Hematopoietic multipotent progenitor cell treated with erythropoietin and hydrocortisone succinate and interleukin-3 and kit ligand, for 8 days (in vitro differentiated cells): ENCODE measurements at places on chromosomes 16 and 17.

DNA sequence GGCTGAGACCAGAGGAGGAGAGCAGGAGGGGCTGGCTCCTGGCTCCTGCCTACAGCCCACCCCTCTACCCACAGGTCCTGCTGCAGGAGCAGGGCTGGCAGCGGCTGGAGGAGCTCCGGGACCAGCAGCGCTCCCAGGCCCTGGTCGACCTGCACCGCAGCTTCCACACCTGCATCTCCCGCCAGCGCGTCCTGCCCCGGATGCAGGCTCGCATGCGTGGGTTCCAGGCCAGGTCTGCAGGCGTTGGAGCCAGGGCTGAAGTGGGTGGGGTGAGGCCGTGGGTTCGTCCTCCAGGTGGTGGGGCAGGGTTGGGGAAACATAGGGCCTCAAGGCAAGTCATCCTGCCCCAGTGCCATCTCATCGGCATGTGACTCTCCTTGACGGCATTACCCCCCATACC, 18.2 kb downstream of the MYO15B start:
- no peak for DNase-seq

- DNase-seq = no peak
Observed at GRCh38 chr16:56987692-56988091, 1.7 kb upstream of the NLRC5 start.

DNA sequence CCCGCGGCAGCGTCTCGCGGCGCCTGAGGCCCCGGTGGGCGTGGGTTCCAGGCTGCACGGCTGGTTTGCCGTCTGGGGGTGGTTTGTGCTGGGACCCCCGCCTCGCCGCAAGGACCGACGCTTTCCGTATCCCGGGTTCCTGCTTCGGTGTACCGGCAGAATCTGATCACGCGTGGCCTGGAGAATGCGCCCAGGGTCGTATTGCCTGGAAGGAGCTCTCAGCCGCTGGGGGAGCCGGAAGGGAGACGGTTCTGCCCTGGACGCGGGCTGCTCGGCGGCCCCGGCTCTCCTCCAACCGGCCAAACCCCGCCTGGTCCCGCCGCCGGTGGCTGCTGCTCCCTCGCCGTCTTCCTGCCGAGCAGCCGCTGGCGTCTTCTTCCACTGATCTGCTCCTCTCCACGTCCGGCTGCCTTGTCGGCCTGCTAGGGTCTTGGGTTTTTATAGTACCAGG, 39.8 kb downstream of the ZNF778 start:
- no peak for DNase-seq

- DNase-seq = no peak
Observed at GRCh38 chr17:57443781-57444180, 187.5 kb downstream of the MSI2 start.

GRCh38 chr17:7262192-7262934, at the start of gene CLDN7:
TSS of gene CLDN7 (minus strand) at chr17:7262478. CDS start at chr17:7262043, 435 bp downstream.
- DNase-seq = no peak

DNA sequence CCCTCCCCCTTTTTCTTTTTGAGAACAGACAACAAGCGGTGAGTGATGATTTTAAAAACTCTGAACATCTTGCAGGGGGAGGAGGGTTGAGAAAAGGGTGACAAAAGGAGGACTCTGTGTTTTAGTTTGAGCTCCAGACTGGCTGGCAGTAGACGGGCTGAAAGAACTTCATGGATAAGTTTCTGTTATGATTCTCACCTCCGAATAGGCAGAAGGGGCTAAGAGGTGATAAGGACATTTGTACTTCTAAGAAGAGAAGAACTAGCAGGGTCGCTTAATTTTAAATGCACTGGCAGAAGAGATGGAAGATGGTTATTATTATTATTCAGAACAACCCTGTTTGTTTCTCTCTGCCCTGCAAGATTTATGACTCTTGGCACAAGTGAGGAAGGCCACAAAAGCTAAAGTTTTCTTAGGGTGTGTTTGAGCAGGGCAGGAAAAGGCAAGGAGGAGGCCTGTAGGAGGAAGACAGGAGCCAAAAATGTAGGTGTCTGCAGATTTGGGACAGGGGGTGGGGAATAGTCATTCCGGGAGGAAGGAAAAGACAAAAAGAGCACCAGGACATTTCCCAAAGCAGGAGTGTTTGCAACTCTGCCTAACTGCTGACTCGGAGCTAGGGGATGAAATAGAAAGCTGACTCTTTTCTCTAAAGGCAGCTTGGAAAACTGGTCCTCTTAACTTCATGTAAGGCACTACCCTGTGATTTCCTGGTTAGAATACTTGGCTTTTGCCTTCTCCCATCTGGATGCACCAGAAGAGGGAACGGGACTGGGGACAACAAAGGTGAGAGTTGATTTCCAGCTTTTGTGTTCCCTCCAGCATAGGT, 11.9 kb upstream of the HOXB2 start:
- DNase-seq = no peak

GRCh38 chr16:3846087-3846486, 34.4 kb downstream of the CREBBP start:
- DNase-seq = no peak

GRCh38 chr17:7886227-7887037, 2.2 kb upstream of the CHD3 start:
- DNase-seq = peak; percentile 52

DNA sequence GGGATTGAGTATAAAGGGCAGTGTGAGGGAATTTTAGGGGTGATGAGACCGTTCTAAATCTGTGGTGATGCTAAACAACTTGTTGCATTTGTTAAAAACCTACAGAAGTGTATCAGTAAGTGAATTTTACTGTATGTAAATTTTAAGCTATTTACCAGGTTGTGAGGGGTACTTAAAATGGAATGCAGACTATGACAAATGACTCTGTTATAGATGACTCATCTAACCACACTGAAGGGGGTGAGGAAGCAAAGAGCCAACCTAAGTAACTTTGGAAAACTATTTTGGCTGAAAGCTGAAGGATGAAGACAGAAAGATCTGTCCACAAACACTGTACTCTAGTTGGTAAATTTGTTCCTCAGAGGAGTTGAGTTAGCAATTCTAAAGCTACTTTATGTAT, 5.3 kb upstream of the MKS1 start:
- no peak for DNase-seq
